ENCODE measurements at places on chromosomes 2 and 18.

- DNase-seq: no peak
Measured at GRCh38 chr2:168744844-168745243, 57.6 kb upstream of the NOSTRIN start.

- DNase-seq: no peak
Measured at GRCh38 chr2:72920318-72921087, 3.2 kb downstream of the EMX1 start.

DNA sequence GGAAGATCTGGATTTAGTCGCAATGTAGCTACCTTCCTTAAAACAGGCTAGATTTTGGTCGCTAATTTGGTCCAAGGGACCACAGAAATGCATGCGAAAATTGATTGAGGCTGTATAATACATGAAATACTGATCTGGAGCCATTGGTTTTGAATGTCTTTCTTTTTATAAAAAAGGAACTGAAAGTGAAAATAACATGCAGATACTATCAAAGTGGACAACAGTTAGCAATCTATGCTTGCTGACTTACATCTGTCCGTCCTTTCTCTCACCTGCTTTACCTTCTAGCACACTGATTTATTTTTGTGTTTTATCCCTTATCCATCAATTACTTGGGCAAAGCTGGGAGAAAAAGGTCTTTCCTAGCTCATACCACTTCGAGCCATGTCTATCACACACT is 1459.8 kb upstream of the ACVR2A start:
- no peak for DNase-seq

- no peak for DNase-seq
Measured at GRCh38 chr2:80475970-80476369, 171.4 kb upstream of the LRRTM1 start.

GRCh38 chr2:55883357-55883756 is 40.2 kb downstream of the EFEMP1 start:
- no peak for DNase-seq

GRCh38 chr2:238380785-238381184 is 45.9 kb upstream of the ASB1 start:
- no peak for DNase-seq

DNA sequence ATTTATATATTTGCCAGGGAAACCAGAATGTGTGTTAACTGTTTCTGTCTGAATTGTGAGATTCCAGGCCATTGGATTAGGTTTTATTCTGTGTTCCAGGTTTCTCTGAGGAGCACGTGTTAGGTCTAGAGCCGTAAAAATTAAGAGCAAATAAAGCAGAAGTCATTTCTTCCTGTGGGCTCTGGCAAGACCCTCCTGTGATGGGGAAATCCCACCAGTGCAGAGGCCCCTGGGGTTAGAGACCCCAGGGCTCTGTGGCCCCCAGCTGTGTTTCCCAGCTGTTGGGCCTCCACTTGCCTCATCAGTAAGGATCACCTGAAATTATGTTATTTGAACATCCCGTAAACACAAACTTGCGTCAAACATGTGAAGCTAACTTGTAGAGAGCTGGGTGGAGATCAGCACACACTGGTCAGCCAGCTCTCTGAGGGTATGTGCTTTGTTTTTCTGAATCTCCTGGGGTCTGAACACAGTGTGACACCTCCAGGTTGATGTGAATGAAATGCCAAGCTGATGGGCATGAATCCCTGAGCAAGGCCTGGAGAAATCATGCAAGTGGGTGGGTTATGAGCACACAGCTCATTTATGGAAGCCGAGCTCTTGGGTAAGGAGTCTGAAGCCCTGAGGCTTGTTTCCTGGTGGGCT is 50.3 kb downstream of the HK2 start:
- no peak for DNase-seq

Measured in stimulated activated naive CD4-positive, alpha-beta T cell (primary cell).